Tibial nerve (tissue), 4 donors: ENCODE measurements at places on chromosomes 12 and 14.

DNA sequence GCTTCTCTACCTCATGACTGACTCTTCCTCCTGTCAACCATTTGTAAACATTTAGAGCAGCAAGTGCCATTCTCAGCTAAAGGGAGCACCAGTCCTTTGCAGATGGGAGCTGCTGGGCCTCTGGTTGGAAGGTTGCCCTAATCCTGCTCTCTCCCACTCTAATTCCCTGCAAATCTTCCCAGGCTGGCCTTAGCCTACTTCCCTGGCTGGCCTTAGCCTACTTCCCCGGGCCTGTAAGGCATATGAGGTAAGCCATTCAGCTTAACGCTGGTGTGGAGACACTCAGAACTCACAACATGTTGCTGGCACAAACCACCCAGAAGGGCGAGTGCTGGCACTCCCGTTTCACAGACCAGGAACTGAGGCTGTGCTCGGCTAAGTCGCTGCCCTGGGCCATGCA is 69.0 kb downstream of the CPSF2 start:
- DNase-seq: no peak

- DNase-seq: no peak
These were observed 5.1 kb upstream of the OTUB2 start for GRCh38 chr14:94021001-94021400.

DNA sequence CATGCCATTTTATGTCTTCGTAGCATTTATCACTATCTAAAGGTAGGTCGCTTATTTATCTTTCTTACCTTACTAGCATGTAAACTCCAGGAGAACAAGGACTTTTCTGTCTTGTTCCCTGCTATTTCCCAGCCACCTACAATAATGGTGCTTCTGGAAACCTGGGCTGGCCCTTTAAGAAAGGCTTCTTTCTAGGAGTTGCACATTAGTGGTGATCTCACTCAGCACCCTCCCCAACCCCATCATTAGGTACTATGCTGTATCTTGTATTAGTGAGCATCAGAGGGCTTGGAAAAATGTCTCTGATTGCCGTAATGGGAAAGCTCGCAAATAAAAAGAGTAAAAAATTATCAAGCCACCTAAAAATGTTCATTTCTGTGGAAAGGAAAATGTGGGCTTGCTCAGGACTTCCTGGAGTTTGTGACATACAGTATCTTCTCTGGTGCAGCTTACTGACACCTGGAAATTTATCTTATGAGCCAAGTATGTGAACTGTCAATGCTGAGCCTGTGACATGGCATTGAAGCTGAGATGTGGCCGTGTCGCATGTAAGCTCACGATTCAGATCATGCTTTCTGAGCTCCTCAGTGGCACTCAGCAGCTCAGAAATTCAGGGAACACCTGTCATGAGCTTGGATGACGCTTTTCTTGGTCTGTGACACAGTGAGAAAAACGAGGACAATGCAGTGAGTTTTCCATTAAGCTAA is 12.4 kb downstream of the CCDC92 start:
- no peak for DNase-seq

DNA sequence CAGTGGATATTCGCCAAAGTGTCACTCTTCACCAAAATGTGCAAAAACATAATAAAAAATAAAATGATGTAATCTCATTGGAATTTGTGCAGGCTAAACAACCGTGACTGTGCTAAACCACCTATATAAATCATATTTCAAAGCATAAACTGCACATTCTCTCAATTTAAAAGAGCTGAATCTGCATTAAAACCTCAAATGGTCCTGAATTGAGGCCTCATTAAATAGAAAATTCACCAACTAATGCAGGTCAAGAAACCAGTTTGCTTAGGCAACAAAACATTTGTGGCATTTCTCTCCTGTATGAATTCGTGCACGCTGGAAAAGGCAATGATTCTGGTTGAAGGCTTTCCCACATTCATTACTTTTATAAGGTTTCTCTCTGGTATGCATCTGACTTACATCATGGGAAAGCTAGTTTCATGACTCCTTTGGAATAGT is 80.1 kb upstream of the IFNG-AS1 start:
- DNase-seq: no peak

- no peak for DNase-seq
These were observed 87.3 kb upstream of the RMST start for GRCh38 chr12:97375310-97375709.

GRCh38 chr12:40238979-40239378 is 14.2 kb downstream of the LRRK2 start:
- DNase-seq: no peak

DNA sequence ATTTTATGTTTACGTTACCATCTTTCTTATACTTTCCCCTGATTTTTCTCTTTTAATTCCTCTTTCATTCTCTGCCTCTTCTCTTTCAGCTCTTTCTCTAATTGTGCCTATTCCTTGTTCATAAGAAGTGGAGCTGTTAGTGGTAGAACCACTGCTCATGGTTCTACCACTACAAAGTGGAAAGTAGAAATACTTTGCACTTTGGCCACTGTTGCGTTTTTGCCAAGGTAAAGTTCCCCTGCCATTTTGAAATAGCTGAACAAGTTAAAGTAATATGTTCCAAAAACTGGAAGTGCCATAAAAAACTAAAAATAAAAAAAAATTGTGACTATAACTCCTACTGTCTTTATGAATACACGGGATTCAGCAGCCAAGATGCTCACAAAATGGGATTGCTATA is 130.6 kb downstream of the MON2 start:
- no peak for DNase-seq

DNA sequence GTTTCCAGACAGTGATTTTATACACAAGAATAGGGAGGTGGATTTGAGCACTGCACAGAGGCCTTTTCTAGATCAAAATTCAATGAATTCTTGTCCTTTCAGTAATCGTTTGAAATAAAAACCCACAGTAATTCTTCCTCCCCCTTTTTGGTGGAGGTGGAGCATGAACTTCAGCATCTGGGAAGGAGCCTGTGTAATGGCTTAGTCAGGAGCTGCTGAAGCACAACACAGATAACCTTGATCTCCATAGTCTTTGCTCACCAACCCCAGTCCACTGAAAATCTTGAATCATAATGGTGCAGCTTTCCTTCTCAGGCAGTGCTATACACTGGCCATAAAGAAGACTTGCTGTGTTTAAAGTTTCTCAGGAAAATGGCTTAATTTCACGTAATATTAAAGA is 6.4 kb upstream of the TBPL2 start:
- DNase-seq: no peak

DNA sequence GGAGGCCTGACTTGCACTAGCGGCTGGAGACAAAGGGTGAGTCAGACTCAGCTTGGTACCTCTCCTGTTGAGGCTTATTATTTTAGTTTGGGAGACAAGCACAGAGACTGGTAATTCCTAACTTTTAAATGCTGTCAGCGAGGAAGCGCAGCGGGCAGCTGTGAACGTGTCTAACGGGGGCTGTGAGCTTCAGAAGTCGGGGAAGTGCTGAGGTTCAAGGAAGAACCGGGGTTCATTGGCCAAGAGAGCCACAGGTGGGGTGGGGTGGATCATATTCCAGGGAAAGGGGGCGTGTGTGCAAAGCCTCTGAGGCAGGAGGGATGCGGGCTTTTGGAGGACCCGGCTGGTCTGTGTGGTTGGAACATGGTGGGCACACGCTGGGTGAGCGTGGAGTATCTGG is 36.1 kb upstream of the ADGRD1 start:
- DNase-seq: no peak

- no peak for DNase-seq
These were observed 124.9 kb downstream of the DERA start for GRCh38 chr12:16036073-16036472.

GRCh38 chr14:24960816-24961215 is 89.1 kb downstream of the STXBP6 start:
- no peak for DNase-seq

- DNase-seq: no peak
These were observed 102.6 kb upstream of the PRB2 start for GRCh38 chr12:11497995-11498394.

DNA sequence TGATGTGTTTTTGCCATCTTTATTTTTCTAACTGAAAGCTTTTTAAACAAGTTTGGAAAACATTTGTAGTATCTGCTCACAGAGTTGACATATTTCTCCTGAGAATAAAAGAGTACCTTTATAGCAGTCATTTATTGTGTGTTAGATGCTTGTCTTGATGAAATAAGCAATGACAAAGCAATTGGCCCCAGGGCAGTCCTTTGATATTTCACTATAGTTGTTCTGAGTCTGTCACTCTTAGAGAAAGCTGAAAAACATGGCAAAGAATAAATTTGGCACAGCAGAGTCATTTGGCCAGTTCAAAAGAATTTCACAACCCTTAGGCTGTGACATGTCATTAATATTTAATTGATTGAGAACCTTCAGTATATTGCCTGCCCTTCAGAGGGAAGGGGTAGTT is 166.2 kb downstream of the PTPRO start:
- no peak for DNase-seq

DNA sequence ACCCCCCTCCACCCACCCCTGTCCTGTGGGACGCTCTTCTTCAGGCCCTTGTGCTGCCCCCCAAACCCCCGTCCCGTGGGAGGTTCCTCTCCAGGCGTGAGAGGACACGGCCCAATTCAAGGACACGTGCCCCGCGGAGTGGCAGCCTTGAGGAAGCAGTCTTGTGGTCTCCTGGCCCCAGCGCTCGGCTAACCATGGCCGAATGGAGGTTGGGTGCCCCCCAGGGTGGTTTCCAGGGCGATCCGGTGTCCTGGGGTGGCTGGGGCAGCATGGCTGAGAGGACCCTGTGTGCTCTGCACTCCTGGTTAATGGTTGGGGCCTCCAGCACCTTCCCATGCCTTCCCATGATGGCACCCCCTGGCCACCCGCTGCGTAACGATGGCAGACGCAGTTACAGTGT is 53.6 kb downstream of the LRCOL1 start:
- no peak for DNase-seq

DNA sequence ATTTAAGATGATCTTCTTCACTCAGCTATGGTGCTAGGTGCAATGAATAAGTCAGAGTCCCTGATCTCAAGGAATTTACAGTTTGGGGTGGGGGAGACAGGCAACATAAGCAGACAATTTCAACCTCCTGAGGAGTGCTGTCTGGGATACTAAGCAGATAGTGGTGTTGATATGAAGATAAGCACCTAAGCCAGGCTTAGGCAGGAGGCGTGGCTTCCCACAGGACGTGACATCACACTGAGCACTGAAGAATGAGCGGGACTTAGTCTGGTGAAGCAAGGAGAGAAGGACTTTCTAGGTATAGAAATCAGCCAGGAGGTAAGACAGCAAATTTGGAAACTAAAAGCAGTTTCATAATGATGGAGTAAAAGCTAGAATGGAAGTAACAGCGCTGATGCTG is 6.8 kb downstream of the PRPH start:
- no peak for DNase-seq

DNA sequence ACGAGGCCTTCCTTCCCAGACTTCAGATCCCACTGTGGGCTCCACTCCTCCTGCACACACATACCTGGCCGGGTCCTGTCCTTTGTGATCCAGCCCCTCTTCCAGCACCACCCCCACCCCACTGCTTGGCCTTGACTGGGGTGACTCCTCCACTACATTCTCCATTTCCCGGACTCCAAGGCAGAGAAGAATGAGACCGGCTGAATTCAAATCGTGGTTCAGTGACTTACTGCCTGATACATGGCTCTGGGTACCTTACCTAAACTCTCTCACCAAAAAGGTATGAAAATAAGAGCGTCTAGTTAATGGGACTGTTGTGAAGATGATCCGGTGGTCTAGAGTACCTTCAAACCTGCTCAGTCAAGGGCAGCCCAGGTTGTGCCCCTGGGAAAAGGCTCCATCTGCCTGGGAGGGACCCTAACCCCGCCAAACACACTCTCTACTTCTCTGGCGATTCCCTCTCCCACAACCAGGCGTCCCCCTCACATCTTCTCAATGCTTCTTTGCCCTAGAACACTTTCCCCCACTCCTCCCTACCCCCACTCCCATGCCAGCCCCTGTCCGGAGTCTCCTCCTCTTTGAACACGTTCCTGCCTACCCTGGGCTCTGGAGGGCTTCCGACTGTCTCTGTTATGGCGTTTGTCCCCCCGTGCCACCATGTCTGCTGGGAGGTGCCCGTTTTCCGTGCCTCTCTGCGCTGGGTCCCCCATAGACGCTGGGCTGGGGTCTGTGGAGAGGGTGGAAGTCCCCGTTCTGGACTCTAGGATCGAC is 1.5 kb upstream of the ZBTB42 start:
- DNase-seq: no peak

DNA sequence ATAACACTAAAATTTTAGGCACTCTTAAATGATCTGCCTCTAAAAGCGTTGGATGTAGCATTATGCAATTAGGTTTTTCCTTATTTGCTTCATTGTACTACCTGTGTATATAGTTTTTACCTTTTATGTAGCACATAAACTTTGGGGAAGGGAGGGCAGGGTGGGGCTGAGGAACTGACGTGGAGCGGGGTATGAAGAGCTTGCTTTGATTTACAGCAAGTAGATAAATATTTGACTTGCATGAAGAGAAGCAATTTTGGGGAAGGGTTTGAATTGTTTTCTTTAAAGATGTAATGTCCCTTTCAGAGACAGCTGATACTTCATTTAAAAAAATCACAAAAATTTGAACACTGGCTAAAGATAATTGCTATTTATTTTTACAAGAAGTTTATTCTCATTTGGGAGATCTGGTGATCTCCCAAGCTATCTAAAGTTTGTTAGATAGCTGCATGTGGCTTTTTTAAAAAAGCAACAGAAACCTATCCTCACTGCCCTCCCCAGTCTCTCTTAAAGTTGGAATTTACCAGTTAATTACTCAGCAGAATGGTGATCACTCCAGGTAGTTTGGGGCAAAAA is 4.1 kb downstream of the CDKN1B start:
- DNase-seq: no peak

- no peak for DNase-seq
These were observed 11.7 kb downstream of the PELI2 start for GRCh38 chr14:56129933-56130332.
